ENCODE measurements at places on chromosomes 13 and 19.

- DNase-seq: no peak
Measured at GRCh38 chr19:54937926-54938325, 9.4 kb downstream of the NLRP7 start.

DNA sequence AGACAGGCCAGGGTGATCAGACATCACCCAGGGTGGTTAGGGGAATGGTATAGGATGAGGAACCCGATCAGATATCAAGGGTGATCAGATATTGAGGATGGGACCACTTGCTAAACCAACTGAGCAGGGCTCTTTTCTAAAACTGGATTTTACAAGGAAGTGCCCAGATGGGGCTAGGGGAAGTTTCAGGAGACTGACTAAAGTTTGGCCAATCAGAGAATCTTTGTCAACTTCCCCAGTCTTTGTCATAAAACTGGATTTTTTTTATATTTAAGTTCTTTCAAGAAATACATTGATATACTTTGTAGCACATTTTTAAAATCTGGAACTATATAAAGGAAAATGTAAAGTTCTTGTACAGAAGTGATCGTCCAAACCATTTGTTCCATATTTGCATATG is 30.5 kb upstream of the DLEU7 start:
- DNase-seq: no peak

DNA sequence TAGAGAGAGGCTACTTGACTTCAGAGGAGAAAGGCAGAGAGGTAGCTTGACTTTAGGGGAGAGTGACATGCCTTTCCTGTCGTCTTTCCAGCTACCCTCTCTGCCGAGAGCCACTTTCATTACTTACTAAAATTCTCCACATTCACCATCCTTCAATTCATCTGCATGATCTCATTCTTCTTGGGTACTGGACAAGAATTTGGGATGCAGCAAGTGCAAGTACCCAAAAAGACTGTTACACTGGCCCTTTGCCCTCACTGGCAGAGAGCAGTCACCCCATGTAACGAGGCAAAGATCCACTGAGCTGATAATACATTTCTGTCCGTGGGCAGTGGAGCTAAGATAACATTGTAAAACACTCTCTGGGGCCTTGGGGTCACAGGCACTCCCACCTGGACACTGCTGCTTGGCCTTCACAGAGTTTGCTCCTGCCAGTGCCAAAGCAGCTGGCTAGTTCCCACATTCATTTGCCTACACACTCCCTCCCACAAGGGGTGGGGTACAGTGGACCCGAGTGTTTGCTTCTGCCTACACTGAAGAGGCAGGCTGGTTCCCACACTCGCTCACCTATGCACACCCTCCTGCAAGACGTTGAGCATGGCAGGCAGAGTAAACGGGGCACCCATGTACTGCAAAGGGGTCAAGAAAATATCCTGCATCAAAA is 1276.9 kb upstream of the PCDH9 start:
- no peak for DNase-seq

DNA sequence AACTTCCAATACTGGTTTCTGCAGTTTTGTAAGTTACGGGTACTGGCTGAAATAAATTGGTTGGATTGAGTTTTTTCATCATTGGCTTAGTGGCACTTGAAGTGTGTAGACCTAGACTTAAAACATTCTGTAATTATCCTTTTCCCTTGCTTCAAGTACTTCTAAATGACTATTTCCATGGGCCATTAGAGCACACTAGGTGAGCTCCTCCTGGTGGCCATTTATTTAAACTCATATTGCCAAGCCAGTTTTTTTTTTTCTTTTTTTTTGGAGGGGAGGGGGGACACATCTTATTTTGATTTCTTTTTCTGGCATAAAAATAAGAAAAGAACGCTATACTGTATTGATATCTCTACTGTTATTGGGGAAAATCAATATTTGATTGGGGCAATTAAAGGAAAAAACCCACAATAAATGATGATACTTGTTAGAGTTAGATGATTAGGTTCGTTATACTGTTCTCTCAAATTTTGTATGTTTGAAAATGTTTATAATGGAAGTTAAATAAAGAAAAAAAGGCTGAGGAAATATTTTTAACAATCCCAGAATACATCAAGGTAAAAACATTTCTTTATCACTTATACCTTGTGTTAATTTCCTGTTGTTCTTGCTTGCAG is 82.9 kb downstream of the PDS5B start:
- peak; percentile 29 for DNase-seq

DNA sequence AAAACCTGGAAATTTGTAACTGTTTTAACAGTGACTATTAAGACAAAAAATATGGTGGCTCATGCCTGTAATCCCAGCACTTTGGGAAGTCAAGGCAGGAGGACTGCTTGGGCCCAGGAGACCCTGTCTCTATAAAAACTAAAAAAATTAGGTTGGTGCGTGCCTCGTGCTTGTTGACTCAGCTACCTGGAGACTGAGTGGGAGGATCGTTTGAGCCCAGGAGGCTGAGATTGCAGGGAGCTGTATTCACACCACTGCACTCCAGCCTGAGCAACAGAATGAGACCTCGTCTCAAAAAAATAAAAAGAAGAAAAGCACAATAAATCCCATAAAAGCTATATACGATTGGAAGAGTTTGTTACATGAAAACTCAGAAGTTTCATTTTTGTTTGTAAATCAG is 23.7 kb downstream of the KLF5 start:
- no peak for DNase-seq

- DNase-seq: no peak
Measured at GRCh38 chr13:29737061-29737460, 113.4 kb downstream of the UBL3 start.

GRCh38 chr19:11281356-11282049 is 14.5 kb upstream of the TSPAN16 start:
- no peak for DNase-seq

DNA sequence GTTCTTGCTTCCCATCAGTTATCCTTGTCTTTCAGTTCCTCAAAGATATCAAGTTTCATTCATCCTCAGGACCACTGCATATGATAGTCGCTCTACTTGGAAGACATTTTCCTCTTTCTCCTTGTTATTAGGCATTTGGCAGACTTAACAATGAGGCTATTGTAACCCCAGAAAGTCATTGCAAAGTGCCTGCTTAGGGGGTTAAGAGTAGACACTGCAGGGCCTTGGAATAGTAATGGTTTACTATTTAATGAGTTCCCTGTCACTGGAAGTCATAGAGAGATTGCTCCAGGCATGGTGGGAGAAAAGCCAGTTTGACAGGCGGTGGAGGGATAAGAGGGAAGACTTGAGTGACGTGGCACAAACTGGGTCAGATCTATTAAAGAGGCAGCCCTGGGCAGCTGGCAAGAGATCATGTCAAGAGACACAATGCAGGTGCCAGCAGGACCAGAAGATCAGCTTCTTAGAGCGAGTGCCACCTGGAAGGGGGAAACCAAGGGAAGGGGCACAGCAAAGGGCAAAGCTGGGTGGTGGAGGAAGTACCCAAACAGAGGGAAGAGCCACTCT is 16.8 kb upstream of the CPB2 start:
- no peak for DNase-seq

DNA sequence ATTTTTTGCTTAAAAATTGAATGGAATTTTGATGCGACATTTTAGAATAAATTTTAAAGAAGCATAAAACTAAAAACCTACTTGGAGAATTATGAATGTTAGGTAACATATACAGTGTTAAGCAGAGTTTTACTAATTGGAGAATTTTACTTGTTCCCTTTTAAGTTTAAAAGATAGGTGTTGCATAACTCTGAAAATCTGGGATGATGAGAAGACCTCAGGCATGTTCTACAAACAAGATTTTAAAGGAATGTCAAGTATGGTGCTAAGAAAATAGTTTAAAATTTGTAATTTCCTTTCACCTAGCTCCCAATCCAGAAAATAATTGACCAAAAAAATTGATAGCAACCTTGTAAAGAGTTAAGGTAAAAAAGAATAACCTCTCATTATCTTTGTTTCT is 135.8 kb downstream of the RFC3 start:
- no peak for DNase-seq

- DNase-seq: peak; percentile 42
Measured at GRCh38 chr19:28727480-28728159, 485.3 kb downstream of the UQCRFS1 start.

GRCh38 chr13:32947411-32948276 is 68.6 kb upstream of the KL start:
- DNase-seq: no peak

GRCh38 chr13:92122186-92122853 is 723.9 kb downstream of the GPC5 start:
- no peak for DNase-seq

- no peak for DNase-seq
Measured at GRCh38 chr13:100112186-100112838, 23.4 kb downstream of the PCCA start.

- no peak for DNase-seq
Measured at GRCh38 chr13:47454986-47455385, 546.1 kb downstream of the SUCLA2 start.

GRCh38 chr13:110593430-110594130 is 21.8 kb upstream of the NAXD start:
- DNase-seq: no peak

- no peak for DNase-seq
Measured at GRCh38 chr19:46250076-46250735, 20.7 kb downstream of the IGFL1 start.

DNA sequence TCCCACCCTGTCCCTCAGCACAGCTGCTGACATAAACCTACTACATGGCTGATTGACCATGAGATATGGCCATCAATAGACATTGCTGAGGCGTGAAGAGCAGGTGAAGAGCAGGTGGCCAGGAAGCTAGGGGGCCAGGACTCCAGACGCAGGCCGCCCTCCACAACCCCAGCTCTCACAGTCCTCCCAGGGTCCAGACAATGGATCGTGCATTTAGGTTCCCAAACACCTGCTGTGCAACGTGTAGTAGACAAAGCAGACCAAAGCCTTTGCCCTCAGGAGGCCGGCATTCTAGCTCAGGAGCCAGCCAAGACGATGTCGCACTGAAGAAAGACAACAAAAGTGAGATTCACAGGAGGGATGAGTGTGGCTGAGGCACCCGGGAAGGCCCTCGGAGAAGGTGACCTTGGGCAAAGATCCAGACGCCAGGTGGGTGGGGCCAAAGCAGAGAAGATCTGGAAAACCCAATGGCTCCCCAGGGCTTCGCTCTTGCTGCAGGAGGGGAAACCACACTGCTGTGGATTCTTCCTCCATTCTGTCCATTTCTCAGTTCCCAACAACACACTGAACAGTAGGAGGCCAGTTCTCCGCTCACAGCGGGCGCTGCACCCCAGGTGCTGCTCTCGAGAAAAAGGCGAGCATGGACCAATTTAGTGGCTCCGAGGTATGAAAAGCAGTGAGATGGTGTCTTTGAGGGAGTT is 1.4 kb downstream of the FFAR1 start:
- DNase-seq: no peak

GRCh38 chr19:45166723-45167252 is 6.0 kb upstream of the NKPD1 start:
- no peak for DNase-seq

GRCh38 chr19:29699861-29700260 is 15.2 kb downstream of the C19orf12 start:
- no peak for DNase-seq
